ENCODE measurements at places on chromosomes 6 and 20.
A peak's percentile ranks its signal among the peaks of the same experiment; 100 is the strongest.

DNA sequence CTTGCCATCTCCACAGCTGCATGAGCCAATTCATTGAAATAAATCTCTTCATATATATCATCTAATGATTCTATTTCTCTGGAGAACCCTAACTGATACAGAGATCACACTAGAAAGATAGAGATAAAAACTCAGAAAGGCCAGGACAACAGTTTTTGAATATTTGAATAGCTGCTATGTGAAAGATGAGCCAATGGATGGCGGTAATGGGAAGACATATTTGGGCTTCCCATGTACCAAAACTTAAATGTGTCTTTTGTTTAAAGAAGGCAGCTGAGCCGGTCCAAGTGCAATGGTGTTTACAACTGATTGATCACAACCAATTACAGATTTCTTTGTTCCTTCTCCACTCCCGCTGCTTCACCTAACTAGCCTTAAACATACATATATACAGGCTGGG, 35.1 kb downstream of the SGK1 start:
- DNase-seq: no peak

- peak; percentile 23 for DNase-seq
Observed at GRCh38 chr6:138109042-138109997, 2.1 kb upstream of the PERP start.

DNA sequence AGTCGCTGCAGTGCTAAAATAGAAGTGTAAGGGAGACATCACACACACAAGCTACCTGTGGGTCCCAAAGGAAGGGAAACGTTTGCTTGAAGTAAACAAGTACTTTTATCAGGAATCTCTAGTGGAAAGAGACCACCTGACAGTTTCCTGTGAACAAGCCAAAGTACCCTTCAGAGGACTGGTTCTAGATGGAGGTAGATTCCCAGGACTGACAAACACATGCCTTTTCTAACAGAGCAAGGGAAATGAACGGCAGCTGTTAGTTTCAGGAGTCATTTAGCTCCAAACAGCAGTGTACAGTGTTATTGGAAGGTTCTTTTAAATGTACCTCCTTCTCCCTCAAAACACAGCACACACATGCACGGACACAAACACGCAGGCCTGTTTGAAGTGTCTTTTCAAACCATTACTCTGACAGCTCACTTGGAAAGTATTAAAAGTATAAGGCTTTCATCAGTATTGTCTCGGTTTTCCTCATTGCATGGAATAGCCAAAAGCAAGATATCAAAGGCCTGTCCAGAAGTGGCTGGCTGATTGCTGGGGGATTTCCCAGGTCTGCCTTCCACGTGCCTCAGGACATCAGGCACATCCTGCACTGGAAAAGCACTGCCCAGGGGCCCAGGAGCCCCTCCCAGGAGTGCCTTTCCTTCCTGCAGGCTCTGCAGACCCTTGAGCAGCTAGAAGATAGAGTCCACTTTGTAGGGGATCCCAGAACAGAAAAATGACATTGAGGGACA, 393.2 kb upstream of the SOX4 start:
- no peak for DNase-seq

- DNase-seq: no peak
Observed at GRCh38 chr6:97215157-97215769, 67.8 kb downstream of the MMS22L start.

DNA sequence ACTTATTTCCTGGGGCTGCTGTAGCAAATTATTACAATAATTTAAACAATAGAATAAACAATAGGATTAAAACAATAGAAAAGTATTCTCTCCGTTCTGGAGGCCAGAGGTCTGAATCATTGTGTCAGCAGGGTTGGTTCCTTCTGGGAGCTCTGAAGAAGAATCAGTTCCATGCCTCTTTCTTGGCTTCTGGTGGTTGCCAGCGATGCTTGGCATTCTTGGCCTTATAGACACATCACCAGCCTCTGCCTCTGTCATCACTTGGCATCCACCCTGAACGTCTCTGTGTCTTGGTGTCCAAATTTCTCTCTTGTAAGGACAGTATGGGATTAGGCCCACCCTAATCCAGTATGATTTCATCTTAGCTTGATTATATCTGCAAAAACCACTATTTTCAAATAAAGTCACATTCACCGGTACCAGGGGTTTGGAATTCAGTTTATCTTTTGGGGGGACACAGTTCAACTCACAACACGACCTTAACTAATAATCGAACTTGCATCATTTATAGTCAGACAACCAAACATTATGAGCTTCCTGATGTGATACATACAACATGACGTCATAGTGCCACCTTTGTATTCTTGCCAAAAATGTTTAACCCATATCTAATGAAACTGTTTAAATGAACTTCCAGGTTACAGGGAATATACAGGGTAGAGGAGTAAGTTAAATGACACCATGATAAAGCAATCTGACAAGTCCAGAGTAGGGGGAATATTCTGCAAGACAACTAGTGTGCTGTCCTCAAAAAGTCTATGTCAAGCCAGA, 84.7 kb upstream of the RNF24 start:
- no peak for DNase-seq

DNA sequence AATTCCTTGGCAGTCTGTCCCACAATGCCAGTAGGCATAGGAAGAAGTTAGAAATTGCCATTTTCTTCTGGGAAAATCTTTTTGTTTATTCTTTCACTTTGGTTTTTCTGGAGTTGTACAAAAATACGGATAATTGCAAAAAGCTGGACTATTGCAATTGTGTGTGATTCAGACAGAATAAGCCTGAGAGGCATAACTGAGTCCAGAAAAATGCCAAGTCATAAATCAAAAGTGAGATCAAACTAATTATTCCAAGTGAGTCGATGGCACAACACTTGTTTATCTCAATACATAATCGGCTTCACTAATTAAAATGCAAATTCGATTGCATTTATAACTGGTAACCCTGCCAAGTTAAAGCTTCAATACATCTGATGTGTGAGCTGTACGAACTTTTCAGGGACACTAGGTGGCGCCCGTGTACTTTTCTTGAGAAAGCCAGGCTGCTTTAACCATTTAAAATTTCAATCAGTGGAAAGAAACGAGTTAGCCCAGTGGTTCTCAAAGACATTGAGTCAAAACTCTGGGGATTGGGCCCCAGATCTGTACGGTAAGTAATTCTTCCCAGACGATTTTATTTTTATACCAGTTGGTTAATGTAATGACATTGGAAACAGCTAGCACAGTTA, 102.6 kb downstream of the LAMP5 start:
- DNase-seq: no peak

DNA sequence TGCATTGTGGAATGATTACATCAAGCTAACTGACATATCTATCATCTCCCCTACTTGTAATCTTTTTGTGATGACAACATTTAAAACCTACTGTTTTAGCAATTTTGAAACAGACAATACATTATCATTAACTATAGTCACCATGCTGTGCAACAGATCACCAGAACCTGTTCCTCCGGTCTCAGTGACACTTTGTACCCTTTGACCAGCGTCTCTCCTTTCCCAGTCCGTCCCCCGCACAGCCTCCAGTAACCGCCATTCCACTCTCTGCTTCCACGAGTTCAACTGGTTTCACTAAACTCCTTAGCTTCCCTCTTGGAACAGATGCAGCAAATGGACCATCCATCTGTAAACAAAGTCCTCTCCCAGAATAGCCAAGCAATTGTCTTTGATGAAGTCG, 21.8 kb downstream of the LRP11 start:
- DNase-seq: no peak

DNA sequence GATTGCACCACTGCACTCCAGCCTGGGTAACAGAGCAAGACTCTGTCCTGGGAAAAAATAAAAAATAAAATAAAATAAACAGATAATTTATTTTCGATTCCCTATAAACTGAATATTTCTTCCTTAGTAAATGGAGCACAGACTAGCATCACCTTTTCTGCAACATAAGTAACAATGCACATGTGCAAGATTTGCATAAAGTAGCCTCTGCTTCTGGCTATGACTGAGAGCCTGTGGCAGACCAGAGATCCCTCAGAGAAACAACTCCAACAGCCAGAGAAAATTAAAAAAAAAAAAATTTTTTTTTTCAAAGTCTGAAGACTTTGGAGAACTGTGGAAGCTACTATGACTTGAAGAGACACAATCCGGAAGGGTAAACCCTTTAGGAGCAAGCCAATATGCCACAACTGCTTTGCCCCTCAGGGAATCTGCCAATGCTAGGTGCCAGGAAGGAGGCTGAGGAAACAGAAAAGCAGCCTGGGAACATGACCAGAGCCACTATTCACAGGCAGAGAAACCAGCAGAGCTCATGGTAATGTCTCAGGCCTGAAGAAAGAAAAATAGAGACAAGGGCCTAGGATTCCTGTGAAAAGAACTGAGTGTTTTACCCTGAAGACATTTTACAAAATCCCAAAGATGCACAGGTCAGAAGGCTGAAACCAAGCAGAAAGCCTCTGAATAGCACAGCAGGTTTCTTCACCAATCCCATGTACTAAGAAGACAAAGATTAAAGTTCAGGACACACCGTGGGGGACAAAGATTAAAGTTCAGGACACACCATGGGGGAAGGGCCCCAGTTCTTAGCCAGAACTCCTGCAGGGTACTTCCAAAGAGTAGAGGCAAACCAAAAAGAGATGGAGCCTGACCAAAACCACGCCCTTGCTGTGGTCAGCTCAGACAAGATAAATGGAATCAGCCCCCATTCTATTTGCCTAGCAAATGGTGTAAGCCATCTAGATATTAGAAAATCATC, 25.8 kb downstream of the B4GALT5 start:
- DNase-seq: no peak

DNA sequence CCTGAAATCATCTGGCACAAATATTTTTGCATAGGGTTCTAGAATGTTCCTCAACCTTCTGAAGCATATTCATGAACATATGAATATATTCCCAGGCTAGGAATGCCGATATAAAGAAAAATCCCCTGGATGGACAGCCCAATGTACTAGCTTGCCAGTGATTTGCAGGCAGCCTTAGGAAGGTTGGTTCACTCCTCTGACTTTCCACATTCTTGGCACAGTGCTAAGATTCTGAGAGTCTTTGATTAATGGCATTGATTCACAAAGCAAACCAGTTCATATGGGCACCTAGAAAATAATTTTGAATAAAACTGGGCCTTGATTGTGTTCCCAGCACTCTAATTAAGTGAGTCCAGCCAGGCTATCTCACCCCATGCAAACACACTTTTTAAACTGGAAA, 56.9 kb upstream of the ENPP4 start:
- DNase-seq: no peak

GRCh38 chr20:13147071-13147963, 73.8 kb upstream of the ISM1 start:
- no peak for DNase-seq

DNA sequence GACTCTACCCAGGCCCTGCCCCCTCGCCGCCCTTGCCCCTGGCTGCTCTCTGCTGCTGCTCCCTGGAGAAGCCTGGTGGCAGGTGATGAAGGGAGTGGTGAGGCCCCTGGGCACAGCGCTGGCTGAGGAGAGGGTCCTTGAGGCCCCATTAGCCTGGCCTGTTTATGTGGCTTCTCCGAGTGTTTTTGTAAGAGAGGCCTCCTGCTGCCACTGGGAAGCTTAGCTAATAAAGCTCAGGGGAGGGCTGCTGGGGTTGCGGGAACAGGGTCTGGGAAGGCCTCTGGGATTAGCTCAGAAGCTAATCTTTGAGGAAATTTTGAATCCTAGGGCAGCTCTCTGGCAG, 15.5 kb downstream of the EBF4 start:
- DNase-seq: no peak

DNA sequence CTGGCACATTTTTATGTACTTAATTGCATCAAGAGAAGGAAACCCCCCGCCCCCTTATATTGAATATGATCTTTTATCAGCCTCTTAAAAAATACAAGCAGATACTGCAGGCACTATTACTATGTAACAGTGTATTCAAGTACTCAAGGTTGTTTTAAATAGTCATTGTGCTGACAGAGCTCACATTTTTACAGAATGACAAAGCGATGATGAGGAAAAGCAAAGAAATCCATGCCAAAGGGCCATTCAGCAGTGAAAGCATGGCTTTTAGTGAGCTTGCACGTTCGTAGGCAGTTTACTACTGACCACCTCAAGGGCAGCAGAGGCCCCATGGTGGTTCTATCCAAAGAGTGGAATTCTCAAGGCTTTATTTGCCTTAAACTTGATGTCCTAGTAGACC, 146.8 kb downstream of the RPS12 start:
- no peak for DNase-seq

GRCh38 chr6:4655196-4656025, 120.8 kb upstream of the CDYL start:
- no peak for DNase-seq

DNA sequence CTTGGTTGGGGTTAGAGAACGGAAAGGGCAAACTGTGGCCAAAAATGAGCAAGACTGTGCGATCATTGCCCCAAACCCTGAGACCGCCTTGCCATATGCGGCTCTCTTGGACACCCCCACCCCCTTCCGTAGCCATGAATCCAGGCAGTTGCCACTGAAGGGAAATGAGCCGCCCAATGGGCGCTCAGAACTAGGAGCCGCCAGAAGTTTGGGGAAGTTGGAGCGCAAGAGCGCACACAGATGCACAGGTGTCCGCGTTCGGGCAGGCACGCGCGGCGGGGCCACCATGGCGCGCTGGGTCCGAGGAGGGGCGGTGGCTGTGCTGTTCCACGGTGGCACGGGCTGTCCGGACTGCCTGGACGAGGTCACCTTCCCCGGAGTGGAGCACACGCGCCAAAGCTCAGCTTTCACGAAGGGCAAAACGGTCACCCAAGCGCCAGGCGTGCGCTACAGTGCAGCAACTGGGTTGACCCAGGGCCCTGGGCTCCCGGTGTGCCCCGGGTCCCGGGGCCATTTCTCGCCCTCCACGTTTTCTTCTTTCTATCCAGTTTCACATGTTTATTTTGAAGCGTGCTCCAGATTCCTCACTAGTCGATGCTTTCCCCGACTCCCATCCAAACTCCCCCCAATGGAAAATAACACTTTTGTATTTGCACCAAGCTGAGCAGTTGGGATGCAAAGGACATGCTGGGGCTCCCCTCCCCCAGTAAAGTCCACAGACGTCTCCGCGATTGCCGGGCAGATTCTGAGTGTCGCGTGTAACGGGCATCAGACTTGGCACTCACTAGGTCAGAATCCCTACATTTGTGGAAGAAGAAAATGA, 906 bp upstream of the PDE10A start:
- peak; percentile 39 for DNase-seq

- DNase-seq: no peak
Observed at GRCh38 chr6:82750556-82750955, 315.1 kb downstream of the UBE3D start.

DNA sequence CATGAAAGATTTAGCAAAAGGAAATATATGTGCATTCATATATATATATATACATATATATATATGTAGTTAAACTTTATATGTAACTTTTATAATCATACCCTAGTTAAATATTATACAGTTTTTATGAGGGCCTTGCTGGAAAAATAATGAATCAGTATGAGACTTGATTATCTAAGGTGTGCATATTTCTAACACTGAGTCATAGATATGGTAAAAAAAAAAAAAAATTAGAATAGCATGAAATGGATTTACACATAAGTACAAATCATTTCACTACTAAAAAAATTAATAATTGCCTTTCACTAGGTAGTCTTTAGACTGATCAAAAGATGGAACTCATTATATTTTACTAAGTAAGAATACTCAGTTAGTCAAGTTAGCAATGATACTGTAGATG, 51.3 kb upstream of the DST start:
- no peak for DNase-seq

- DNase-seq: no peak
Observed at GRCh38 chr6:3388786-3389185, 68.1 kb downstream of the SLC22A23 start.

GRCh38 chr6:53032849-53033248, 32.4 kb upstream of the FBXO9 start:
- no peak for DNase-seq

- no peak for DNase-seq
Observed at GRCh38 chr6:44804546-44805159, 417.1 kb downstream of the CDC5L start.
